Endothelial cell of umbilical vein (primary cell): ENCODE measurements at places on chromosomes 3 and 15. TPM values are rescaled to one million over a fixed set of nuclear protein-coding genes. Genes with fewer than 3 reads are reported as not detected.

The EXD1 gene
- not detected in 2 replicates for total RNA-seq

The GOLGA8R gene
- 2.0 and 2.2 TPM in 2 replicates for total RNA-seq

DNA sequence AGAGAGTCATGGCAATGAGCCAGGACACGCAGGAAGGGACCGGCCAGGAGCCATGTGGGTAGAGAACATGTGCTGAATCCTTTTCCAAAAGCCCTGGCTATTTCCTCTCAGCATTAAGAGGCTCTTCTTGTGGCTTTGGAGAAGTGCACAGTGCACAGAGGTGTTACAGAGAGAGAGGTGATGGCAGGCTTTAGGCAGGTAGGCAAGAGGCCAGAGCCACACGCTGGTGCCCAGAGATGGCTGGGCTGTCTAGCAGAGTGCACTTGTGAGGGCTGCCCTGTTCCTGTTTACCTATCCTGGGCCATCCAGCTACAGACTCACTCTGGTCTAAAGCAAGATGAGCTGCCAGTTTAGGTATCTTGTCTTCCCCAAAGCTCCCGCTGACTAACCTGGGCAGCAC is 402.6 kb downstream of the OCA2 start:
- H3K27me3 ChIP-seq, result no peaks in the 10 kb centered on the region
- H3K4me1 ChIP-seq, result no peaks in the 10 kb centered on the region
- no peaks in the 10 kb centered on the region for H3K36me3 ChIP-seq
- DNase-seq, result no peak

GRCh38 chr3:66483006-66483405 is 17.8 kb downstream of the LRIG1 start:
- no peak overlapping the region for H3K4me3 ChIP-seq
- peak overlapping the region; percentile 28 for H3K27ac ChIP-seq
- no peaks in the 10 kb centered on the region for H3K36me3 ChIP-seq
- peaks cover 38% of the 10 kb centered on the region for H3K4me1 ChIP-seq
- H3K27me3 ChIP-seq, result no peaks in the 10 kb centered on the region
- DNase-seq, result peak; percentile 81

DNA sequence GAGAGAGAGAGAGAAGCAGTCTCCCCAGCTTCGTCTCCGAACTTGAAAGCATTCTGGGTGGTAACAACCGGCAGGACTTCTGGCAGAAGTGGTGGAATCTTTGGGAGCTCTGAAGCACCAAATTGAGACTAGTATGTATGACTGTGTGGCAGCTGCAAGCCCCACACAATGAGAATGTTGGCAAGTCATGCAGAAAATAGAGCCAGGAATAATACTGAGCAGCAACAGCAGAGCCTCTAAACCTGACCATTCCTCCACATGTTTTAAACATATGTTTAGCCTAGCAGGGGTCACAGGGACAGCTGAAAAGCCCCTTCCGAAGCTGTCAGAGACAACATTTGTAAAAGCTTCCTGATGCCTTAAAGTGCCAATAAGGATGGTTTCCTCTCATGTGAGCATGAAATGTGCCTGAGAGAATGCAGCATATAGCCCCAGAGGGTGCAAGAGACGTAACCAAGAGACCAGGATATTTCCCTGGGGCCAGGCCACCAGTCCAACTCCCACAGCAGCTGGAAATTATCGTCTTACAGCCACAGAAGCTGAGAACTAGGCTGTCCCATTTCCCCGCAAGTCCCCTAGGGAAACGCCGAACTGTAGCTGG is 178.6 kb upstream of the CCDC54 start:
- no peak overlapping the region for H3K4me3 ChIP-seq
- H3K27ac ChIP-seq, result no peak overlapping the region
- DNase-seq, result peak; percentile 22
- H3K27me3 ChIP-seq, result no peaks in the 10 kb centered on the region
- H3K4me1 ChIP-seq, result no peaks in the 10 kb centered on the region

DNA sequence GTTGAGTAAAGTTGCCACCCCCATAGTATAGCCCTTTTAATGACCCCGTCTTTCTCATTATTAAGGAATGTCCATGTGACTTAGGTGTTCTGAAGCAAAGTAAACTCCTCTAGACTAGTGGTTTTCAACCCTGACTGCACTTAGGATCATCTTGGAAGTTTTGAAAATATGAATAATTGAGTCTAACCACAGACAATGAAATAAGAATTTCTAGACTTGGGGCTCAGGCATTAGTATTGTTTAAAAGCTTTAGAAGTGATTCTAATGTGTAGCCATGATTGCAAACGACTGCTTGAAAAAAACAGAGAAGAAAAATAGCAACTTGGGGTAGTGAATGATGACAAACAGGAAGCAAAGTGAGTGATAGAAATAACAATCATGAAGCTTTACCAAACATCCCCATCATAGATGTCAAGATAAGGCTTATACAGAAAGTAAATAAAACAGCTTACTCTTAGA is 35.0 kb downstream of the ALCAM start:
- H3K4me3 ChIP-seq, result no peak overlapping the region
- H3K27ac ChIP-seq, result peak overlapping the region; percentile 47
- no peaks in the 10 kb centered on the region for H3K27me3 ChIP-seq
- DNase-seq, result peak; percentile 39
- H3K36me3 ChIP-seq, result no peaks in the 10 kb centered on the region

DNA sequence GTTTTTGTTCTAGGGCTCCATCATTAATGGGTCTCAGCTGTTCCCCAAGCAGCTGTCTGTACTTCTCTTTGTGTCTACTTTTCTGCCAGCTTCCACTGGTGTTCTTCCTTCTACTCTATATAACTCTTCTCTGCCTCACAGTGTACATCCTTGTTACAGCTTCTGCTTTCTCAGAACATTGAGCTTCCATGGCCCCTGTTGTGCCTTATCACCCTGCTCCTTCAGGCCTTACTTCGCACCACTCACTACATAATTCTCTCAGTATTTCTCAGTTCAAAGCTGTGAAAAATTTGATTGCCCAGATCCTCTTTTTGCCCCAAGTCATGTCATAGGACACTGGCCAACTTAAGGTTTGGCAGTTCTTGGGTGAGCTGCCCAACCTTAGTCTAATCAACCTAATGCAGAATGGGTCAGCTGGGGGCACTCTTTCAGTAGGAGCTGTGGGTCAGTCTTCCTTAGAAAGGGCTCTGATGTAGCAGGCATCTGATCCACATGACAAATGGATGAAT is 28.9 kb downstream of the CSTA start:
- H3K4me3 ChIP-seq, result no peak overlapping the region
- H3K27ac ChIP-seq, result no peak overlapping the region
- H3K27me3 ChIP-seq, result no peaks in the 10 kb centered on the region
- DNase-seq, result no peak
- no peaks in the 10 kb centered on the region for H3K4me1 ChIP-seq

GRCh38 chr3:126396536-126396935 is 1.8 kb downstream of the CFAP100 start:
- no peak overlapping the region for H3K4me3 ChIP-seq
- H3K27me3 ChIP-seq, result peaks cover 28% of the 10 kb centered on the region
- no peak for DNase-seq
- H3K36me3 ChIP-seq, result no peaks in the 10 kb centered on the region

DNA sequence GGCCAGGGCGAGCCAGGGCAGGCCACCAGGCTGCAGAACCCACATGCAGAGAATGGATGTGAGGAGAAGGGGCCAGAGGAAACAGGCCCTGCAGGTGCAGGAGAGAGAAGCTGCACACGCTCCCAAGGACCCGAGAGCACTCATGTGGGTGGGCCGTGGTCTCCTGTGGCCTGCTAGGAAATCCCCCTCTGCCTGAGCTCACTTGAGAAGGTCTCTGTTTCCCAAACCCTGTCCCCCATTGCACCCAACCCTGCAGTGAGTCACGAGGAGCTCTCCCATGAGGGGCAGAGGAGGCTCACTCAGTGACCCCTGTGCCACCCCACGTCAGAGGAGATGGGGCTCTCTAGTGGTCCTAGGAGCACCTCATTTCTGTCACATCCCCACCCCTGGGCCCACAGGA is 111.1 kb downstream of the KLF13 start:
- no peaks in the 10 kb centered on the region for H3K27me3 ChIP-seq
- H3K27ac ChIP-seq, result no peak overlapping the region
- no peaks in the 10 kb centered on the region for H3K36me3 ChIP-seq
- peaks cover 28% of the 10 kb centered on the region for H3K4me1 ChIP-seq

DNA sequence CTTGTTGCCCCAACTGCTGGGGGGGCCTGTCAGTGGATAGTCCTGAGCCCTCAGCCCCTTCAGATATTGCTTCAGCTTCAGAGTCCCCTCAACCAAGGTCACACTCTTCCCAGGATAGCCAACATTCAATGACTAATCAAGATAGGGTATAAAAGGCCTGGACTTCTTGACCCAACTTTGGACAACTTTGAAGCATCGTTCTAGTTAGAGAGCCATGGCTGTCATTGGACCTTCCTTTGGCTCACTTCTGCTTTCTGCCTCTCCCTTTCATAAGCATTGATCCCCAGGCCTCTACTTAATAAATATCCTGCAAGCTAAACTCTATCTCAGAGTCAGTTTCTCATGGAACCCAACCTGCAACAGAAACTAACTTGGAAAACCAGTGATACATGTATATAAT is 31.3 kb upstream of the DCLK3 start:
- no peaks in the 10 kb centered on the region for H3K36me3 ChIP-seq
- no peak for DNase-seq
- H3K4me3 ChIP-seq, result no peak overlapping the region
- no peaks in the 10 kb centered on the region for H3K27me3 ChIP-seq
